Fibroblast of villous mesenchyme (primary cell): ENCODE measurements at places on chromosomes 3 and 15. TPM values are rescaled to one million over a fixed set of nuclear protein-coding genes. Genes with fewer than 3 reads are reported as not detected.
A peak's percentile ranks its signal among the peaks of the same experiment; 100 is the strongest.

GRCh38 chr3:133038089-133038730 lies at the start of gene TMEM108:
Gene TMEM108, plus strand, starts transcription at chr3:133038391.
- peak; percentile 19 for DNase-seq

NOP10 gene
- 190 and 201 TPM in 2 replicates for total RNA-seq

DNA sequence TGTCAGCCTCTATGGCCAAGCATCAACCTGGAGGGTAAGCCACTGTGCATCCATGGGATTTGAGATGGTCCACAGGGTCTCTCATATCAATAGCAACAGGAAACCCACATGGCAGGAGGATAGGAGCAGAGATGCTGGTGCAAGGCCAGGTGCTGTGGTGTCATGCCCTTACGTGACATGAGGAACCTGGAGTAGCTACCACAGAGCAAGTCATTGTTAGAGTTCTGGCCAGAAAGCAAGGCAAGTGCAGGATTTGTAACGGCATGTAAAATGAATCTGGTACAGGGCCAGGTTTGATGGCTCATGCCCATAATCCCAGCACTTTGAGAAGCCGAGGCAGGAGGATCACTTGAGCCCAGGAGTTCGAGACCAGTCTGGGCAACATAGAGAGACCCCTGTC lies 14.8 kb upstream of the ZNF774 start:
- DNase-seq = no peak

HYAL1 gene
- 1.6 and 2.6 TPM in 2 replicates for total RNA-seq

ARHGEF26 gene
- 1.6 and 1.7 TPM in 2 replicates for total RNA-seq

FEZF2 gene
- total RNA-seq = not detected in 2 replicates

GASK1A gene
- total RNA-seq = 0.32 and 1.7 TPM in 2 replicates

GRCh38 chr3:167969548-167969947 lies 126.2 kb downstream of the GOLIM4 start:
- DNase-seq = no peak

- DNase-seq = no peak
Measured at GRCh38 chr3:99910752-99911290, 93.2 kb downstream of the CMSS1 start.

CFAP91 gene
- 0.32 and 0.43 TPM in 2 replicates for total RNA-seq

- no peak for DNase-seq
Measured at GRCh38 chr3:167246252-167246651, 133.8 kb downstream of the ZBBX start.
